ENCODE measurements at places on chromosomes 2 and 18.

DNA sequence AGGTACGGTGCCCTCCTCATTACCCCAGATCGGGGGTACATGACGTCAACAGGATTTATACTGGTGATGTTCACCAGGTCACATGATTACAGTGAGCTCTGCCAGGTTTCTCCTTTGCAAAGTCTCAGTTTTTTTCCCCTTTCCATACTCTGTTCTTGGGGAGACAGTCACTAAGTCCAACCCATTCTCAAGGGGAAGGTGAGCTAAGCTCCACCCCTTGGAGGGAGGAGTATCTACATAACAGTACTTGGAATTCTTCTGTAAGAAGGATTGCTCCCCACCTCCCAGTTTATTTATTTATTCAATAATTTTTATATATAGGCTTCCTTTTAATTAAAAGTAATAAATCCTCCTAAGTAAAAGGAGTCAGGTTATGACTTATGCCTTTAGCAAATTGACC, 34.1 kb upstream of the SOS1 start:
- DNase-seq: no peak

DNA sequence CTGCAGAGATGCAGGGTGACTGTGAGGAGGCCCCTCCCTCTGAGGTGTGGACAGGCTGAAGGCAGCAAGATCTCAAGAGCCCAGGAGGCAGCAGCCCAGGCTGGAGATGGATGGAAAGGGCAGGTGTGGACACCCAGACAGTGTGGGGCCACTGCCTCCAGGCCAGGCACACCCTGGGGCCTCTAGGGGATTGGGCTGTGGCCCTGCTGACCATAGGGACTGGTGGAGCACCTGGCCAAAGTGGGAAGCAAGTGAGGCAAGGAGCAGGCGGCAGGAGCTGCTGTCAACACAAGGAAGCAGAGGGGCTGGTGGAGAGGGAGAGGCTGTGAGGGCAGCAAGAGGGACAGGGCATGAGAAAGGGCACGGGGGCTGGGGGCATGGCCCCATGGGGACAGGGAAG, 10.8 kb downstream of the SNED1 start:
- no peak for DNase-seq

GRCh38 chr2:100194951-100195350, 52.6 kb upstream of the AFF3 start:
- DNase-seq: no peak

- DNase-seq: no peak
Measured at GRCh38 chr2:119630121-119630520, 48.9 kb upstream of the TMEM177 start.

DNA sequence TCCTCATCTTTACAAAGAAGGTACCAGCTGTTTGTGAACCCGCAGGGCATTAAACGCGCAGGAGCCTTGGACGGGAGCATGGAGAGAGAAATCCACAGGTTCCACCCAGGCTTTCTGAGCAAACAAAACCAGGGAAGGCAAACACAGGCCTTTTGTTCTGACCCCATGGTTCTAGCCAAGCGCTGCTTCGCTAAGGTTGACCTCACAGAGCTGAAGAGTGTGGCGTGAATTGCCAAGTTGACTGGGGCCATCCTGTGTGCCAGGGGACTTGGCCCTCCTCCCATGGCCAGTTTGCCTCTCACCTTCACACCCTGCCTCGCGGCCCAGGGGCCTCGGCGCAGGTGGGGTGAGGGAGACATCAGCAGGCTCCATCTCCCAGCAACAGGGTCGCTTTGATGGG, 74.1 kb downstream of the VAPA start:
- no peak for DNase-seq

GRCh38 chr2:239814861-239815601, 210.1 kb downstream of the NDUFA10 start:
- no peak for DNase-seq

DNA sequence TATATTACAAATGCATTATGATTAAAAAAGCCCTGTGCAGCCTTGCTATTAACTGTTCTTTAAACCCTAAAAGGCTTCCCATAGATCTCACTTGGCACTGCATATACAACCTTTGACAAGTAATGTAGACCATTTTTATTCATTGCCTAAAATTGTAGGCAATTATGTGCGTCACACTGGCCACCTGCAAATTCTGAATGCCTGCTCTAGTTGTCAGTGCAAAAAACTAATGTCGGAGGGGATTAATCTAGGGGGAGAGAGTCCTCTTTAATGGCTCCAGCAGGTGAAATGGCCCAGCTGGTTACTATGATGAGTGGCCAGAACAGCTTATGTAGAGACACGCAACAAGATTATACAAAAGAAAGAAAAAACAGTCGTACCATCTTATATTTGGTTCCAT, 123.2 kb downstream of the OLA1 start:
- no peak for DNase-seq

GRCh38 chr2:179664972-179665812, 196.2 kb downstream of the ZNF385B start:
- no peak for DNase-seq

DNA sequence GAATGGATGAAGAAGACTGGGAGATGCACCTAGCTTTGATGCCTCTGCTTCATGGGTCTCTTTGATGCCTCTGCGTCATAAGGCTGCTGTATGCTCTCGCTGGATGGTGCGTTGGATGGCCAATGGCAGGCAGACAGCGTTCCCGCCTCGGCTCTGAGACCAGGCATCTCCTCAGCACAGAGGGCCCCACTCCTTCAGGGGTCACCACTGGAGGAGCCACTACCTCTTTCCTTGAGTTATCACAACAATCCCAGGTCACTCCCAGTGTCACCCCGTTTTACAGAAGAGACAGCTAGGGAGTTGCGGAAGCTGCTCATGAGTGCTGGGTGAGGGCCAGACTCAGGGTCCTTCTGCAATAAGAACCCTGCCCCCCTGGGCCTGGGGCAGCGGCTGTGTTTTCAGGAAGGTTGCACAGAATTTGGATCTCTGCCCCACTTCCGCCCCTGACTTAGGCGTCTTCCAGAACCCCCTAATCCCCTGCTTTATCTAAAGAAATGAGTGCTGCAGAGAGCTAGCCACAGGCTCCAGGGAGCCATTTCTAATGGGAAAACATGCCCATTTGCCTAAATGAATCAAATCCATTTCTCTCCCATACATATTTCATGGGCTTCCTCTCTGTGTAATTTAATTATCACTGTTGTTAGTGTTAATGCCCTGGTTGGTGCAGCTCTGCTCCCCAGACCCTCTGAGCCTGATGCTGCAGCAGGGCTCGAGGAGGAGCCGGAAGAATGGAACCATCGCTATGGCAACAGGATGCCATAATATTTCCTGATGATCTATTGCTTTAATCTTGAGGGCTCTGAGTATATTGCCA, 131.8 kb upstream of the HS6ST1 start:
- DNase-seq: peak; percentile 46

GRCh38 chr2:78568782-78569373, 456.6 kb upstream of the REG3G start:
- DNase-seq: no peak

DNA sequence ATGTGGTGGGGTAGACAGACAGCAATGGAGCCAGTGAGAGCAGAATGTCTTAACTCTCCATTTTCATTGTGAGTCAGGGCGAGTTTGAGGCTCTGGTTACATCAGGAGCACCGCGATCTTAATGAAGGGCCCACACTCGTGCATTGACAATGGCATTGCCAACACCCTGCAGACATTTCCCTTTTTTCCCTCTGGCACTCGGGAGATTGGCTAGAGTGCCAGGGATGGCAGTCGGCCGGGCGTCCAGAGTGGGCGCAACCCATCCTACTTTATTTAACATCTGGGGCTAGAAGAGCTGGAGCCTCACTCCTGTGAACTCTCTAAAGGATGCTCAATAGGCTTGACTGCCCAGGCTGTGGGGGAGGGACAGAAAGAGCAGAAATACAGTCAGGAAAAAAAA, 9.7 kb downstream of the PROKR1 start:
- DNase-seq: no peak

DNA sequence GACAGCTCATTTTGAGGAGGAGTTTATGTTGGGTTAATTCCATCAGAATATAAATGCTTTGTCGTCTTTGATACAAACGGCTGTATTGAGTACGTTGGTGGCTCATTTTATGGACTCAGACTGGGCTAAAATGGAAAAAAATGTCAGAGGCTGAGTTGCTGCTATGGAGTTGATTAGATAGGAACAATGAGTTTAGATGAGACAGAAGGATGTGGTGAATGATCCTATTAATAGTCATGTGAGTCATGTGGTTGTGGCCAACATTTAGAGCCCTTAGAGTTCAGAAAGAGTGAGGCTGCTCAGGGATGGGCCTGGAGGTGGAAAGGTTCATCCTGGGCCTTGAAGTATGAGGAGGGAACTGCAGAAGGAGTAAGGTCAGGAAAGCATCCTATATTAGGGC, 434.2 kb downstream of the MEIS1 start:
- no peak for DNase-seq

GRCh38 chr2:165617741-165618481, 148.4 kb downstream of the CSRNP3 start:
- no peak for DNase-seq

Data from posterior cingulate gyrus (tissue), 11 donors.